GM23248 (cell line): ENCODE measurements at places on chromosomes 7 and 10. TPM values are rescaled to one million over a fixed set of nuclear protein-coding genes. Genes with fewer than 3 reads are reported as not detected.
A peak's percentile ranks its signal among the peaks of the same experiment; 100 is the strongest.

- no peak overlapping the region for H3K27ac ChIP-seq
- no peak for DNase-seq
- H3K36me3 ChIP-seq: no peaks in the 10 kb centered on the region
- H3K27me3 ChIP-seq: peaks cover 5% of the 10 kb centered on the region; the same call in 1 of the 2 replicates
These were observed 283.0 kb upstream of the AOAH start for GRCh38 chr7:37007268-37007667.

- peaks cover 37% of the 10 kb centered on the region for H3K27me3 ChIP-seq
- H3K4me3 ChIP-seq: no peak overlapping the region
- no peak for DNase-seq
These were observed 3.8 kb upstream of the DNAH11 start for GRCh38 chr7:21538936-21539495.

DNA sequence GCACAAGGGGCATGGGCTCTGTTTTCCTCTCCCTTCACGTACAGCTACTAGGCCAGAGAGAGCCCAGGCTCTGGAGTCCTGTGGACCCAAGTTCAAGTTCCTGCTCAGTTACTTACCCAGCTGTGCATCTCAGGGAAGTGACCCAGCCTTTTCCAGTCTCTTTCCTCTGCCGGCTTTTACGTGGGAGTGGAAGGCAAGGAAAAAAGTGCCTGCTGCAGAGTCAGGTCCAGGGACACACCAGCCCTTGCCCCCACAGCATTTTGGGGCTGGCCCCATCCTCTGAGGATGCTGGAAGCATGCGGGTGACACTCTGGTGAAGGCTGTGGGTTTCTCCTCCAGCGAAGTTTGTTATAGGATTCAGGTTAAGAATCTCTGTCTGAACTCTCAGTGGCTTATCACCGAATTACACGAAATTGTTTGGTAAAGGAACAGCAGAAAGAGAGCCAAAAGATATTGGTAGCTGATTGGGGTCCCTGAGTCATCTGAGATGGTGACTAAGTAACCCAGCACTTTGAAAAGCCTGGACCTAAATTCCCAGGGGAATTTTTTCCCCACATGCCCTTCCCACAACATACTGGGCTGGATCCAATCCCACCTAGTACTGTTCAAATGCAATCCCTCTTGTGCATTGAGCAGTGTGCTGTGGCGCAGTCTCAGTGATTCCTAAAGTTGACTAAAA, 424.3 kb downstream of the RPS24 start:
- H3K36me3 ChIP-seq: no peaks in the 10 kb centered on the region
- no peaks in the 10 kb centered on the region; the same call in 1 of the 2 replicates for H3K27me3 ChIP-seq
- peaks cover 17% of the 10 kb centered on the region for H3K4me1 ChIP-seq
- no peak overlapping the region for H3K27ac ChIP-seq
- peak; percentile 73 for DNase-seq

The EVX1 gene
- total RNA-seq: not detected in 2 replicates

The PLXNA4 gene
- 0.32 and 0.89 TPM in 2 replicates for total RNA-seq

The ATRNL1 gene
- total RNA-seq: not detected in 2 replicates
